ENCODE measurements at places on chromosomes 6 and 20. TPM values are rescaled to one million over a fixed set of nuclear protein-coding genes. Genes with fewer than 3 reads are reported as not detected.

GRCh38 chr6:92427453-92427852 lies 991.9 kb downstream of the EPHA7 start:
- no peaks in the 10 kb centered on the region for H3K36me3 ChIP-seq
- no peak overlapping the region for H3K27ac ChIP-seq
- H3K27me3 ChIP-seq: no peaks in the 10 kb centered on the region
- H3K4me1 ChIP-seq: no peaks in the 10 kb centered on the region
- no peak overlapping the region for H3K4me3 ChIP-seq
- no peak for DNase-seq

GRCh38 chr6:116974526-116975316 lies 97.7 kb downstream of the RFX6 start:
- no peaks in the 10 kb centered on the region for H3K27me3 ChIP-seq
- no peaks in the 10 kb centered on the region for H3K4me1 ChIP-seq
- no peak for DNase-seq
- H3K36me3 ChIP-seq: no peaks in the 10 kb centered on the region

DNA sequence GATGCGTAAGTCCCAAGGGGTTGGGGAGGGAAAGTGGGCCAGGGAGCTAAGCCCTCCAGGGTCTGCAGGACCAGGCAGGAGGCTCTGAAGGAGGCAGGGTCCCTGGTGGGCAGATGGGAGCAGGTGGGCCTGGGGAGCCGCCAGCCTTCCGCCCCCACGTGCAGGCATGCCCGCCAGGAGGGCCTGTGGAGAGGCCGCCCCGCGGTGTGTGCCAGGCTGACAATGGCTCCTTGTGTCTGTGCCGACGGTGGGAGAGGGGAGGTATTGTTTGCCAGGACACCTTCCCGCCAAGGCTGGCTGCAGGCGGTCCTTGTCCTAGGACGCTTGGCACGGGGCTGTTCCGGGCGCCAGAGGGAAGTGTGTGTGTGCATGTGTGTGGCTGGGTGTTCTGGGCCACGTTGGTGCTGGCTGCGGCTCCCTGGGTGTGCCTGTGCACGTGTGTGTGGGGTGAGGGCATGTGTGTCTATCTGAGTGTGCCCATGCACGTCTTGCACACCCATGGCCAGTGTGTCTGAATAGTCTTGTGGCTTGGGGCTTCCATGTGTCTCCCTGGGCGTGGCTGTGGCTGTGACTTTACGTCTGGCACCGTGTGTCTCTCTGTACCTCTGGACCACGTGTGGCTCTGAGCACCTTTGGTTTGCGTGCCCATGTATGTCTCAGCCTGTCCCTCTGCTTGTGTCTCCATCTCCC lies 153.0 kb downstream of the CEBPB start:
- no peaks in the 10 kb centered on the region for H3K36me3 ChIP-seq
- no peak overlapping the region for H3K4me3 ChIP-seq
- H3K27ac ChIP-seq: no peak overlapping the region

- peak overlapping the region; percentile 80 for H3K4me3 ChIP-seq
- H3K36me3 ChIP-seq: no peaks in the 10 kb centered on the region
- H3K27ac ChIP-seq: peak overlapping the region; percentile 65
- no peaks in the 10 kb centered on the region for H3K27me3 ChIP-seq
Observed at GRCh38 chr6:144094731-144095133, 641 bp downstream of the SF3B5 start.

- DNase-seq: no peak
- peaks cover 4% of the 10 kb centered on the region for H3K4me1 ChIP-seq
- no peaks in the 10 kb centered on the region for H3K27me3 ChIP-seq
- peaks cover 16% of the 10 kb centered on the region for H3K36me3 ChIP-seq
- H3K27ac ChIP-seq: no peak overlapping the region
- H3K4me3 ChIP-seq: no peak overlapping the region
Observed at GRCh38 chr6:35081426-35081851, 59.7 kb downstream of the TCP11 start.

DNA sequence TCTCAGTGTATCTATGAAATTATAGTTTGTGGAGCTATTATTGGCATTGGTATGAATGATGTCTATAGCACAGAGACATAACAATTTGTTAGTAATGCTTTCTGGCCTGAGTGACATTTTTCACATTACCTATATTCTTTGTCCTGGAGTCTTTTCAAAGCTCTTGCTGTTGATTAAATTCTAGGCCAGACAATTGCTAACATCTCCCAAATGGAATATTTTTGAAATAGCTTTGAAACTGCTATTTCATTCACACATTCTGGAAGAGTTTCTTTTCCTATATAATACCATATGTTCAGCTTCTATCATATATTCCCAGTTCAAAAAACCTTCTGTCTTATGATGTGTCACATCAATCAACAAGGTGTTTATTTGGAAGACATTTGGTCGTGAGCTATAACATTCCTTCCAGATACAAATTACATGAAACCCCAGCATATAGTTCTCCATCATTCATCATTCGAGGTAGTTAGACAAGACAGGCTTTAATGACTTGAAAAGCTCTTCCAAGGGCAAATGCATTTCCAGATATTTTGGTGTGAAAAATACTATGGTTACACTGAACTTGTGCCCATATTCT lies 452.8 kb downstream of the KHDRBS2 start:
- H3K27me3 ChIP-seq: no peaks in the 10 kb centered on the region
- H3K4me1 ChIP-seq: no peaks in the 10 kb centered on the region
- H3K27ac ChIP-seq: no peak overlapping the region
- no peaks in the 10 kb centered on the region for H3K36me3 ChIP-seq
- H3K4me3 ChIP-seq: no peak overlapping the region
- no peak for DNase-seq

STX11 gene
- total RNA-seq: 4.9 TPM

LAMA2 gene
- 17.0 TPM for total RNA-seq

ACOT13 gene
- 9.9 TPM for total RNA-seq

WFDC5 gene
- total RNA-seq: not detected

GPLD1 gene
- 24.0 TPM for total RNA-seq
